ENCODE measurements at places on chromosomes 3 and 15.

DNA sequence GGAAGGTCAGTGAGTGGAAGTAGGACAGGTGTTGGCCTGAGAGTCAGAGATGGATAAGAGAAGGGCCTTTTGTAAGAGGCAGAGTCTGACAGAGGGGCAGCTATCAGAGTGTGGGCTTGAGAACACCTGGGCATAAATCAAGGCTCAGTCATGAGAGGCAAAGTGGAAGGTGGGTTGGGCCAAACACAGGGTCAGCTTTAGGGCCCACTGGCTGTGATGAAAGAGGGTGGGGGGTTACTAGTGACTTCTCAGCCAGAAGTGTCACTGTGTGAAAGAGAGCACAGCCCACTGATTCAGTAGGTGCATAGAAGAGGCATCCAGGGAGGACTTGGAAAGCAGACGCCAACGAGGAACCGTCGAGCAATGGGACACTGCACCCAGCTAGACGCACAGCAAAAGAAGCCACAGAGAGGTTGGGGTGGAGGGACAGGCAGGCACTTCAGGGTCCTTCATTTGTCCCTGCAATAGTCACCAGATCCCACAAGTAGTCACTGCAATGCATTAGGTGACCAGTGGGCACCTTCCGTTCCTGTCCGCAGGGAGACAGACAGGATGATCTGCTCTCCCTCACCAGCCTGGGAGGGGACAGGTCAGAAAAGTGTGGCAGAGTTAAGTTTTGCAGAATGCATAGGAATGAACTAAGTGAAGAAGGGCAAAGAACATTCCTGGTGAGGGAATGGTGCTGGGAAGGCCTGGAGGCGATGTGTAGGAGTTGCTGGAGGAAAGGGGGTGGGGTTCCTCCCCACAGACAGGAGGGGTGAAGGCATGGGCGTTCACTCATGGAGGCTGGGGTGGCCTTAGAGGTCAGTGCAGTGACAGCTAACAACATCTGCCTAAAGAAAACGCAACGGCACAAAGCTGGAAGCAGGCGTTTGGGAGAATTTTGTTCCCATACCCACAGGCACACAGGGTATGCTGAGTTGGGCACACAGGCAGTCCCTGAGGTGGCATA lies 36.3 kb downstream of the MESD start:
- no peak for DNase-seq

DNA sequence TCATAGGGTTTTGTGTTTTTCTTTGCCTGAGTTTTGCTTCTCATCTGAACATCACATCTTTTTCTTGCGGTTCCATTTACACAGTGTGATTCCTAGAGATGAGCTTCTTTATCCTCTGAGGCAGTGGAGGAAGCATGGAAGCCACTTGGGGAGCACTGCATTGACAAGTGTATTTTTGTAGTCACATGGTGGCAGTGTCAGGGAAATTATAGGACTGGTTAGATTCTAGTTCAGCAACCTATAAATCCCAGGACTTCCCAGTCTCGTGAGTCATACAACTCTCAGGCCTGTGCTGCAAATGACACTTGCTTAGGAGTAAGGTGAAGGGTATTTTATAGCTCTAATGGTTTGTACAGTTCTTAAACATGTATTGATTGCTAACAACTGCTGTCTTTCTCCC lies 58.4 kb downstream of the RBM6 start:
- DNase-seq, result no peak

DNA sequence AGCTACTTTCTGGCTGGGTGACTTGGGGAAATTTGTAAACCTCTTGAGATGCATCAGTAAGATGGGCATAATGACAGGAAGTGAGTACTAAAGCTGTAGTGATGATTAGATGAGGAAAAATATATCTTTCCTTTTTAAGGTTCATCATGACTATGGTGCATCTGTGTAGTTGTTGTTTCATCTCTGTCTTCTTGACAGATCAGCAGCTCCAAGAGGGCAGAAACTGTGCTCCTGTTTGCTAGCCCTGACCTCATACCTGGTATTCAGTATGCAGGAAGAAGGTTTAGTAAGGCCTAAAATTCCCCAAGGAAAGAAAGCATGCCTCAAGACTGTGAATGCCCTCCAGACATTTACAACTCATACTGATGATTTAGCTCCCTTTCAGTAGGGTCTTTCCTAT lies 82.5 kb upstream of the PSMD6 start:
- no peak for DNase-seq

GRCh38 chr3:59774000-59774399 lies 724.2 kb upstream of the CFAP20DC start:
- DNase-seq, result no peak

- DNase-seq, result no peak
Measured at GRCh38 chr3:108130701-108131474, 40.1 kb upstream of the CD47 start.

GRCh38 chr15:52609593-52609992 lies 40.8 kb upstream of the ARPP19 start:
- DNase-seq, result no peak

DNA sequence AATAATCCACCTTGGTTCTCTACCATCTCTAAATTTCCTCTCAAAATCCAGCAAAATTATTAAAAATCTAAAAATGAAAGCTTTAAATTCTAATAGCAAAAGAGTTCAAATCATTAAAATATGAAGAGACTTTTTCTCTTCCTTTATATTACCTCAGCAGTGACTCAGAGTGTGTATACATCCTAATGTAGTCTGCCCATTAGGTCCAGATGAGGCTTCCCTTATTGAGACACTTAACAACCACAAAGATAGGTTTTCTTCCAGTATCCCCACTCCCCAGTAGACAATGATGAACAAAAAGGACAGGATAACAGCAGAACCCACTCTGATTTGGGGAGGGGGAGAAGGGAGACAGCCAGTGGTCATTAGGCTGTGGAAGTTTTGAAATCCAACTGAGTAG lies 61.5 kb upstream of the DCBLD2 start:
- no peak for DNase-seq

DNA sequence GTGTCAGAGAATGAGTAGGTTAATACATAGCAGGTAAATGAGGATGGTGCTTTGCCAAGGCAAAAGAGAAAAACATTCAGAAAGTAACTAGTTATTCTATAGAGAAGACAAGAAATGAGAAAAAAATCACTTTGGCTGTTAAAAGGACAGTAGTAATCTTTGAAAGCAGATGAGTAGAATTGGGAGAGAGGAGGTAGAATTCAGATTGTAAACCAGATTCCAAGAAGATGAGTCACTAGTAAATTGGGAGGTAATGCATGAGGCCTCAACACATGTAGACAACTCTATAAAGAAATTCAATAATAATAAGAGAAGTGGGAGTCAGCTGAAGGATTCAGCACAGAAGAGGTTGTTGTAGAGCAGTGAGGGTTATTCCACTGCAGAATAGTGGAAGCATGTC lies 81.4 kb downstream of the MBNL1 start:
- DNase-seq, result no peak

DNA sequence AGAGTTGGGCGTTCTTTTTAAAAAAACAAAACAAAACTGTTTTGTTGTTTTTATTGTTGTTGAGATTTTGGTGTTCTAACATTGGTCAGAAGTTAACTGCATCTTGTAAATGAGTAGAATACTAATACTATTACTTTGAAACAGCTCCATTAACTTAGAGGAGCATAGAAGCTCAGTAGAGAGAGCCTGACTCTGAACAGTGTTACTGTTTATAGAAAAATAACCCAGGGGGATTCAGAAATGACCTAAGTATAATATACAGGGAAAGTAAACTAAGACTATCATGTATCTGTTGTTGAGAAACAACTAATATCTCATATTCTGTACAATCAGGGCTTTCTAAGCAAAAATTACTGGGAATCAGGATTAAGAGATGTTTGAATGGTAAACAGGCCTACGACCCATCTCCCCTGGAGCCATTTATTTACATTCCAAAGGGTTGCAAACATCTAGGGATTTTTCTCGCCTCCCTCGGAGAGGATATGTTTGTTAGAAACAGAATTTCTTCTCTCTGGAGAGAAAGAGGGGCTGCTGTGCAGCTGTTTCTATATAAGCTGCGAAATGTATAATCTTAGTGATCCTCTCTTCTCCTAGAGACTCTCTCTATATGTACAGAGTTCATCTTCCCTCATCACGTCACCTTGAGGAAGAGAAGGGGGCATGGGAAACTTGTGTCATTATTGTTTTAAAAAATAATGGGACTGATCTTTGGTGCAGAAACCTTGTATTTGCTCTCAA lies 827.5 kb upstream of the DPPA4 start:
- DNase-seq, result no peak

GRCh38 chr15:90044191-90044590 lies 43.1 kb downstream of the ZNF710 start:
- DNase-seq, result no peak

GRCh38 chr3:46296826-46297225 lies 54.6 kb downstream of the CCR3 start:
- DNase-seq, result no peak

DNA sequence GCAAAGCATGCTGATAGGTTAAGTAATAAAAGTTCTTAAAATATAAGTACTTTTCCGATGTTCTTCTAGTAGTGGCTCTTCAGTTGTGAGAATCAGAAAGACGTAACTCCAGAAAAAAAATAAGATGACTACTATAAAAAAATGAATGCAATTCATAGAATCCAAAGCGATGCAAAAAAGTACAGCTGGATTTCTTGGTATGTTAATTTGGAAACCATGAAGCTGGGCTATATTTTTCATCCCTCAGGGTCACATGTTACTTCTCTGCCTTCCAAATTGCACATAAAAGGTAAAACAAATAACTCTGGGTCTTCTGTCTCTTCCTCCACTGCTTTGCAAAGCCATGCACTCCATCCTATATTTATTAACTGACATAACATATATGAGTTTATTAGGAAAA lies 843.9 kb upstream of the DPPA4 start:
- DNase-seq, result no peak

DNA sequence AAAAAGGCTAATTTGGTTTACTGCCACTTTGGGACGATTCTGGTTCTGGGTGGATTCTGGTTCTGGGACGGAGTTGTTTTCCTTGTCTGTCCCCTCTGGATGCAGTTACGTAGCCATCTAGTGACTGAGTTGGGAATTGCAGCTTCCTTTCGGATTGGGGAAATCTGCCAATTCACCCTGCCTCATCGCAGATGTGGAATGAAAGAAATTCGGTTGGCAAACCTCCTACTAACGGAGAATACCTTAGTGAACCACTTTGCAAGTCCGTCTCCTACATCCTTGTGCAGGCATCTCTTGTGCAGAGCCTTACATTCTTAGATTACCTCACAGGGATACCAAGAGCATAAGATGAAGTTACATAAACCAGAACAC lies 31.5 kb upstream of the AP4E1 start:
- DNase-seq, result peak; percentile 58

DNA sequence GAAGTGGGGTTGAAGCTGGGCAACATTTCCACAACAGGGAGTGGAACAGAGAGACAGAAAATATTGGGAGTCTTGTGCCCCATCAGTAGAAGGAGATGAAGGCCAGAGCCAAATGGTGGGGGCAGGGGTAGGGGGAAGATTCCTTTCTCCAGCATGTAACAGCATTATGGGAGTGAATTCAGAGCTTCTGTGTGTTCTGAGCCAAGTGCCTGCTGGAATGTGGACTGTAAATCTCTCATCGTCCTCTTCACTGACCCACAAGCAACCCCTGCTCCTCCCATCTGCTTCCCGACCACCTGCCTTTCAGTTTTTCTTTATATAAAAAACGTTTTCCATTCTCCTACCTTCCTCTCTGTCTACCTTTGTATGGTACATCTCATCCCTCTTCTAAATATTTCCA lies 344.2 kb upstream of the TPRG1 start:
- no peak for DNase-seq

DNA sequence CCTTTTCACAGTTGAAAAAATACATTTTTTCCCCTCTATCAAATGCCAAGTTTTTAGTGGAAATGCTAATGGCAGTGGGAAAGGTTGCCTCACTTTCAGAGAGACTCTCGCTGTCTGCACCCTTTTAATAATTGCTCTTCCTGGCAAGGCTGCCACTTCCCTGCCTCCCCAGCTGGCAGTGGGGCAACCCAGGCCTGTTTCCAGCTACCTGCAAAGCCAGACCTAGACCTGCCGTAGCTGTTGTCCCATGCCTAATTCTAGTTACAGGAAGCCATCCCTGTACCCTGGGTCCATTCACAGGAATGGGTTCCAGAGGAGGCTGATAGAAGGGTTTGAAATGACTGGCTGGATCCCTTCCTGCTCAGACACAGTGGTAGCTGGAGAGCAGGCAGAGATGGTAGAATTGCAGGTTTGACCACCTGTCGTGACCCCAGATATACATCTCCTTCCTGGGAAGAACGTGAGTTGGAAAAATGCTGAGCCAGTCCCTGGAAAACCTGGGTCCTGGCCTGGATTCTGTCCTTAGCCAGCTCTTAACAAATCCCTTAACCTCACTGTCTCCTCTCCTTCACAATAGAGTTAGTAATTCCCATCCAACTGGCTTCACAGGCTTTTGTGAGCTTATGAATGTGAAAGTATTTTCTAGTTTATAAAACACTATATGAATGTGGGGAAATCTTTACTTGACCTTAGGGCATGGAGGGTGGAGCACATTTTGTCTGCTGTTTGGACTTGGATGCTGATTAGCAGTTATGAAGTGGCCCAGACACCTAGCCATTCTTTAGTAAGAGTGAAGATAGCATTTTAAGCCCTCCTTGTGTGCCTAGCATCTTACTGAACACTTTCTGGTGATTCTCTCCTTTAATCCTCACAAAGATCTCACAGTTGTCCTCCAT lies 12.9 kb upstream of the ALPK3 start:
- no peak for DNase-seq

- no peak for DNase-seq
Measured at GRCh38 chr3:102599819-102600576, 165.2 kb downstream of the ZPLD1 start.

- no peak for DNase-seq
Measured at GRCh38 chr3:153503873-153504272, 341.8 kb downstream of the RAP2B start.

DNA sequence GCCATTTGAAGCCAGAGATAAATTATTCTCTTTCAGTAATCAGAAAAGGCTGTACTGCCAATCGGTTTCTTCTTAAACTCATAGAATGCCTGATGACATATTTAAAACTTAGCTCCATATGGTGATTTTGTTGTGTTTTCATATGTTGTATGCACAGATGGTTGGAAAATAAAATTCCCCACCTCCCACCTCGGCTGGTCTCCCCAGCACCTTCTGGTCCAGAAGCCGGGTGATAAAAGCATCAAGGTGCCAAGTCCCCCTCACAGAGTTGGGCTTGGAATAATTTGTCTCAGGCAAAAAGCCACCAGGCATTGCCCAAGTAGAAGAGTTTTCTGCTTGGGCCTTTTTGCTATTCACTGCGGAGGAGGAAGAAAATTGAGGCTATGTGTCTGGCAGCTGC lies 18.4 kb downstream of the LARS2 start:
- no peak for DNase-seq

- no peak for DNase-seq
Measured at GRCh38 chr15:40826423-40827075, 2.0 kb downstream of the PPP1R14D start.

DNA sequence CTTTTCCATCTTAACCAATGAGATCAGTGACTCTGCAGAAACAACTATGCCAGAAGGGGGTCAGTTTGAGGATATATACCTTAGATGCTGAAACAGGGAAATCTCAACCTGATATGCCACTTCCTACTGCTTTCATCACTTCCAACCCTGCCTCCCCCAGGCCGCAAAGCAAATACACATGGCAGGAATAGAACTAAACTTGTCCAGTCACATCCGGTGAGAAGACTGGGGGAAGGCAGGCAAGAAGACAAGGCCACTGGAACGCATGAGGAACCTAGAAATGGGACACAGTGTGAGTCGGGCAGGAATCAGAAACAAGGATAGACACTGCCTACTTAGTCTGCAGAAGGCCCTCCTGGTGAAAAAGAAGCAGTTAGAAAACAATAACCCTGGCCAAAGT lies 90.6 kb downstream of the MYO5A start:
- DNase-seq, result no peak

All from activated T-cell treated with anti-CD3 and anti-CD28 coated beads, Interleukin-2, amount 50 U/mL, for 24 hours (primary cell).